ENCODE measurements at places on chromosomes 2 and 18. TPM values are rescaled to one million over a fixed set of nuclear protein-coding genes. Genes with fewer than 3 reads are reported as not detected.

The ZNF638 gene
- total RNA-seq: 67.9 TPM

The SIX3 gene
- not detected for total RNA-seq

The IGFBP2 gene
- 91.4 TPM for total RNA-seq

The SCN7A gene
- total RNA-seq: not detected

The ZEB2 gene
- not detected for total RNA-seq

DNA sequence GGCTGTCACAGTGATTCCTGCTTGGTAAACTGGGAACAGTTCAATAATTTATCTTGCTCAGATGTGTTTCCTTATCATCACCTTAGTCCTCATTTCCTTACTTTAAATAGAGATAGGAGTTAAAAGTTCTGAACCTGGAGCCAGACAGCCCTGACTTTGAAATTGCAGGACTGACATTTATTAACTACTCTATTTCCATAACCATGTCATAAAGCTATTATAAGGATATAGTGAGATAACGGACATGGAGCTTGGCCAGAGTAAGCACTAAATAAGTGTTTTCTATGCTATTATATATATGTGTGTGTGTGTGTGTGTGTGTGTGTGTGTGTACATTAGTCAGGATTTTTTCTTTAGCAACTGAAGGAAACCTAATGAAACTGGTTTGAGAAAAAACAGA is 13.1 kb downstream of the NT5DC4 start:
- no peak for DNase-seq

- DNase-seq: peak; percentile 8
Observed at GRCh38 chr2:94870440-94871225, 597 bp upstream of the TEKT4 start.

DNA sequence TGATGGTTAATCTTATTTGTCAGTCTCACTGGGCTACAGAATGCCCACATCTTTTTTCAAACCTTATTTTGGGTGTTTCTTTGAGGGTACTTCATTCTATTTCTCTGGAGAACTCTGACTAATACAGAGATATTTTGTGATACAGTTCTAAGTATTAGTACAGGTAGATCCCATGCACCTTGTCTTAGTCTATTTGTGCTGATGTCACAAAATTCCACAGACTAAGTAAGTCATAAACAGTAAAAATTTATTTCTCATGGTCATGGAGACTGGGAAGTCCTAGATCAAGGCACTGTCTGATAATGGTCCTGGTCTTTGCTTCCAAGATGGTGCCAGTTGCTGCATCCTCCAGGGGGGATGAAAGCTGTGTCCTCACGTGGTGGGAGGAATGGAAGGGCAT is 68.6 kb upstream of the EPHA4 start:
- DNase-seq: no peak

GRCh38 chr18:63834471-63835113 is 52.9 kb upstream of the SERPINB2 start:
- DNase-seq: no peak

GRCh38 chr18:79467126-79467525 is 71.4 kb downstream of the NFATC1 start:
- DNase-seq: no peak

DNA sequence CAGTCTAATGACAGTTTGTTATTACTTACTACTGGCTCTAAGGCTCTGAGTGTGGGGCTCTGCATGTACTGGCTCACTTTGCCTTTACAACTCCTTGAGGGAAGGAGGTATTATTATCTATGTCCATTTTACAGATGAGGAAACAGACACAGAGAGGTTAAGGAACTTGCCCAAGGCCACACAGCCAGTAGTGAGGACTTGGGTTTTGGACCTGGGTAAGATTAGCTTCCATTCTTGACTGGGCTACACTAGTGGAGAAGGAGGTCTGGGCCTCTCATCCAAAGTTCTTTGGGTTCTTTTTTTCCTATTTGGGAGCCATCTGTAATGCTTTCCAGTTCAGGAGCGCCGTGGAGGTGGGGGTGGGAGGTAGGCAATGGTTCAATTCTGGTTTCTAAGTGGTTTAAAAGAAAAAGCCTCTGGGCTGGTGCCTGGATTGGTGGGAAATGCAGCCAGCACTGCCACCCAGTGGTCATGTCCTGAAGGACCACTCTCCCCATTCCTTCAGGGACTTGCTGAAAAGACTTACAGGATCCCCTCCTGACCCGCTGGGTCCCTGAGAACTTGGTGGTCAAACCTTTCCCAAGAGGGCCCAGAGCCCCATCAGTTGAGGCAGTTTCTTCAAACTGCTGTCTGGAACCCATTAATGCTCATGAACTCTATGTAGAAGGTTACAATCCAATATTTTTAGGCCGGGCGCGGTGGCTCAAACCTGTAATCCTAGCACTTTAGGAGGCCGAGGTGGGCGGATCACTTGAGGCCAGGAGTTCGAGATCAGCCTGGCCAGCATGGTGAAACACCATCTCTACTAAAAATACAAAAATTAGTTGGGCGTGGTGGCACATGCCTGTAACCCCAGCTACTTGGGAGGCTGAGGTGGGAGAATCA is 38.6 kb upstream of the NOTO start:
- DNase-seq: peak; percentile 89

DNA sequence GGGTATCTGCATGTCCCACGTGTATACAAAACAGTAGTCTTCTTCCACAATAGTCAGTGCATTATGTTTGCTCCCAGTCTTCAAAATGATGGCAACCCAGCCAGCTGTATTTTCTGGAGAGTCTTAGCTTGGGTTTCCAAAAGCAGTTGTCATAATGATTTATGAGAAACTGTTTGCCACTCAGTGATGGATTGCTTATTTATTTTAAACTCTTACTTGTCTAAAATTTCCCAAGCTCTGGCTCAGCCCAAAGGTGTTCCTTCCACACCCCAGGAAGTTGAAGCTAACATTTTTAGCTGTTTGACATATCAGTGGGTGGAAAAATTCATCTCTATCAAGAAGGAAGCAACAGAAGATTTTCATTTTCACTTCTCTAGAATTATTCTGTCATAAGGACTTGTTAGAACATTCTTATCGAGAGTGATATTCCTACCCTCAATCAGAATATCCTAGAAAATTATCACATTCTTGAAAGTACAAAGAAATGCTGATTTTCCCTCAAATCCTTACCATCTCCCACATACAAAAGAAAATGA is 78.8 kb downstream of the ASAP2 start:
- no peak for DNase-seq

- no peak for DNase-seq
Observed at GRCh38 chr2:46275995-46276394, 21.2 kb upstream of the EPAS1 start.

GRCh38 chr2:20330192-20330591 is 20.5 kb downstream of the PUM2 start:
- DNase-seq: no peak

DNA sequence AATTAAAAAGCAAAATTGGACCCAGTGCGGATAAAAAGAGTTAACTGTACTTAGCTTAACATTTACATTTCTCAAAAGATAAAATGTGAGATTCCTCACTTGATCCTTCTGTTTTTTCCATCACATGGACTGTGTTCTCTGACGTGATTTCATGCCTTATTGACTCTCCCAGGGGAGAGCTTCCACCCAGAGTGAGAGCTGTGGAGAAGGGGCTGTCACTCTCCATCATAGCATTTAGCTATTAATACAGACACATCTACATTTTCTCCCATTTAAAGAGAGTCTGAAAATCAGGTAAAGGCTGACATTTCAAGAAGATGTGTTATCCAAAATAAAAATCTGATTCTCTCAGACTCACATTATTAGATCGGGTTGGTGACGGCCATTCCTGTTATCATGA is 493.8 kb downstream of the FBXO15 start:
- DNase-seq: no peak

DNA sequence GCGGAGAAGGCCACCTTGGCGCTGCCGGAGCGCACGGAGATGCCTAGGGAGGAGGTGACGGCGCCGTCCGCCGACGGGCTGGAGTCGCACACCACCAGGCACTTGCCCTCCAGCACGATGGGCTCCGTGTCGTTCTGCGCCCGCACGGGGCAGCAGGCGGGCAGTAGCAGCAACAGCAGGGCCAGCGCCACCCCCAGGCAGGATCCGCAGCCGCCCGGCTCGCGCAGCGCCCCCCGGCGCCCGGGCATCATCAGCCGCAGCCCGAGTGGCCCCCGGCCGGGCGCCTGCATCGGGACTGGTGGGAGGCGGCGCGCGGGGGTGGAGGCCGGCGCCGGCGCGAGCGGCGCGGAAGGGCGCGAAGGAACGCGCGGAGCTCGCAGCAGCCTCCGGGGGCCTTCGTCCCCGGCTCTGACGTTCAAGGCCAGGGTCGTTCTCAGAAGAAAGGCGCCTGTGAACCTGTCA is 2.2 kb downstream of the CBLN2 start:
- DNase-seq: no peak

GRCh38 chr18:468955-469790 is 31.3 kb downstream of the COLEC12 start:
- DNase-seq: no peak

GRCh38 chr2:194745557-194746146 is 911.4 kb upstream of the SLC39A10 start:
- DNase-seq: no peak

GRCh38 chr2:157085522-157085921 is 172.0 kb upstream of the GALNT5 start:
- no peak for DNase-seq

- peak; percentile 63 for DNase-seq
Observed at GRCh38 chr2:234840336-234840735, 111.5 kb upstream of the SH3BP4 start.

DNA sequence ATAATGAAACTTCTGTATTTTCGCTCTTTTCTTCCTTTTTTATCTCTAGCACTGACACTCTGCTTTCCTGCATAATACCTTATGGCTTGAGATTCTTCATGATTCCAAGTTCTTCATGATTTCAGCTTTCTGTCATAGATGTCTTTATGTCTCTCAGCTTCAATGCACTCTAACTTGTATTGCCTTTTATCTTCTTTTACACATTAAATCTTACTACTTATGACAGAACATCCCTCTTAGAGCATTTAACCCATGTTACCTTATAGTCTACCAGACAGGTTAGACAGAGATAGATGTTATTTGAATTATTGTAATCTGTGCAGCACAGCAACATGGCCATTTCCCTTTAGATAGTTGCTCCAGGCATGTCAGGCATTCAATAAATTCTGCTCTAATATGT is 1475.7 kb upstream of the TMEFF2 start:
- no peak for DNase-seq

Data from HT-29 (cell line).